ENCODE measurements at places on chromosomes 12 and 14.

- DNase-seq, result no peak
These were observed 54.5 kb downstream of the PPP2R5C start for GRCh38 chr14:101815994-101816393.

DNA sequence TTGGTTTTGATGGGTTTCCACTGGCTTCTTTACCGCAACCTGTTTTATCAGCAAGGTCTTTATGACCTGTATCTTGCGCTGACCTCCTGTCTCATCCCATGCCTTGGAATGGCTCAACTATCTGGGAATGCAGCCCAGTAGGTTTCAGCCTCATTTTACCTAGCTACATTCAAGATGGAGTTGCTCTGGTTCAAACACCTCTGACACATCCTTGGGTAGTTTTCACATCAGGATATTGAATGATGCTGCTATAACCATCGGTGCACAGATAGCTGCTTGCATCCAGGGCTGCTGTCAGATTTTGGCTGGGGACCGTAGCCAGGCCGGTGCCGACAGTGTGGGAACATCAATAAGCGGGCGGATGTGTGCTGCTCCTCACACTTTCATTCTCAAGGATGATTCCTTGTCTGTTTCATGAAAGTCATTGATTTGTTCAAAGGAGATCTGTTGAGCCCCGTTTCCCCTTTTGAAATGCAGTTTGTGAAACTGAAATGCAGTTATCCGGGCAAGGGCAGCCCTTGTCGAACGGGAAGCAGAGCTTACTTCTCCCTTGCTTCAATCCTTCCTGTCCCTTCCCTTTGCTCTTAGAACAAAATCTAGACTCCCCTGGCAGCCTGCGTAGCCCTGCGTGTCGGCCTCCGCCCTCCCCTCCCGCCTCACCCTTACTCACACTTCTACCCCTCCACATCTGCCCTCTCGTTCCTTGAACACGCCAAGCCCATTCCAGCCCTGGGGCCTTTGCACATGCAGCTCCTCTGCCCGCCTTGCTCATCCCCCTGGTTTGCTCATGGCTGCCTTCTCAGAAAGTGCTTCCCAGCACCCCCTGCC is 49.2 kb upstream of the NCOR2 start:
- DNase-seq, result no peak

- DNase-seq, result no peak
These were observed 133.8 kb upstream of the CLEC14A start for GRCh38 chr14:38389681-38390080.

- DNase-seq, result no peak
These were observed 585.7 kb upstream of the TMEM132C start for GRCh38 chr12:127681151-127681754.

- DNase-seq, result no peak
These were observed 38.4 kb downstream of the IFNG start for GRCh38 chr12:68121143-68121542.

DNA sequence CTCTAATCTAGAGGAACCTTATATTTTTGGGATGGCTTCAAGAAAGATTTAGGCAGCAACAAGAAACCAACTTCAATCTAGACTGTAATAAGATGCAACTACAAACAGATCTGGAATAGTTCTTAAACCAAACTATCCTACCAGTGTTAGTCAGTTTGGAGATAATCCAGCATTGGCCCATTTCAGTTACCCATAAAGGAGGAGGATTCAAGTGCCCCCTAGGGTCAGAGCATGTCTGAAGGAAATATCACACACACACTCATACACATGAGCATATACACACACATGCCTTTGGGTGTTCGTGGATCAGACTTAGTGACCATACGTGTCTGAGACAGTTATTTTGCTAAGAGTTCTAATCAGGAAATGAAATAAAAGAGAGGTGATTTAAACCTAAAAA is 261.2 kb downstream of the ADAMTS20 start:
- DNase-seq, result no peak

DNA sequence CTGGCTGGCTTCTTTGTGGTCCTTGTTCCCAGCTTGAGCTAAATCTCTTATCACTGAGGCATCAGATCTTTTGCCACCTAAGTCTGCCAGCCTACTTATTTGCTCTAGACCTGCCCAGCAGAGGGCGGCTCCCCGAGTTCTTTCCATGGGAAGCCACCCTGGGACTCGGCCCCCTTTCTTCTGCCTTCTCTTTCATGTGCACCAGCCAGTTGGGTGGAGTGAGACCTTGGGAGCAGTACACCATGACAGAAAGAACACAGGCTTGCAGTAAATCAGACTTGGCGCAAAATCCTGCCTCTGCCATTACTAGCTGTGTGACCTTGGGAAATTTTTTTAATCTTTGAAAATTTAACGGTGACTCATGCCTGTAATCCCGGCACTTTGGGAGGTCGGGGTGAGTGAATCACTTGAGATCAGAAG is 7.4 kb downstream of the SMAGP start:
- DNase-seq, result no peak

DNA sequence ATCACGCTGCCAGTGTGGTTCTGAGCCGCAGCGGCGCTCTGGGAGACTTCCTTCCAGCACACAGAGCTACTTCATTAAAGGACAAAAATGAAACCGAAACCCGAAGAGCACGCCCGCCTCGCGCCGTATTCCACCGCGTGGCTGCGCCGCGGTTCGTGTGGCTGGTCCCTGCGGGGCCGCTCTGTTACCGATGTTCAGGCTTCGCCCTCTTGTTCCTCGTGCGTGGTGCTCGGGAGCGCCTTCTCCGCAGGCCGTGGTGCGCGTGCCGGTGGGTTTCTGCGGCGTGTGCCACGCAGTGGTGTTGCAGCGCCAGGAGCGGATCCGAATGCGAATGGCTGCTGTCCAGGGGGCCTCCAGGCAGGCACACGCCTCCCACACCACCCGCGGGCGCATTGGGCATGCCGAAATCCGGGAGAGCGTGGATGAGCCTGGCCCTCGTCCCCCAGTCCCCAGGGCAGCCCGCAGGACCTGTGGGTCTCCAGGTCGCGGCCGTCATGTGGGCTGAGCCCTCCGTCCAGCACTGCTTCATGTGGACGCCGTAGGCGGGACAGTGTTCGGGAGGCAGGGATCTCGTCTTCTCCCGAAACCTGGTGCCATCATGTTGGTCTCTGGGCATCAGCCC is 91.2 kb downstream of the ADGRD1 start:
- DNase-seq, result no peak

GRCh38 chr12:108312693-108313189 is 26.4 kb downstream of the CMKLR1 start:
- no peak for DNase-seq

GRCh38 chr12:43551971-43552559 is at the start of gene ADAMTS20:
ADAMTS20 (minus strand) TSS chr12:43552203; CDS start chr12:43551921, 282 bp downstream.
- DNase-seq, result no peak

DNA sequence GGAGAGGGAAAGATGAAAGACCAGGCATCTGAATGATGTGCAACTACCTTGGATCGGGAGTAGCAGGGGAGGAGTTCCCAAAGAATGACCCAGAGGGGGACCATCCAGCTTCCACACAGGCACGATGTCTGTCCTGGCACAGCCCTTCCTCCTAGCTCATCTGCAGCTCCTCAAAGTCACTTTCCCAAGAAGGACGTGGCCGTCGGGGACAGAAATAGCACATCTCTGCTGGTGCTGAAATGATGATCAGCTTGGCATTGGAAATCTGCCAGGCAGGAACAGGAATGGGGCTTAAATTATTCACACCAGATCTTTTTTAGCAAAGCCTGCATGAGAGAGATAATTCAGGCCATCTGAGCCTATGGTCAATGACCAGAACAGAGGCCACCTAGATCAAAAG is 41.7 kb downstream of the TSPAN11 start:
- DNase-seq, result no peak

GRCh38 chr12:89948271-89949175 is 239.9 kb upstream of the ATP2B1 start:
- no peak for DNase-seq

- DNase-seq, result no peak
These were observed 38.7 kb downstream of the DEGS2 start for GRCh38 chr14:100120522-100121269.

DNA sequence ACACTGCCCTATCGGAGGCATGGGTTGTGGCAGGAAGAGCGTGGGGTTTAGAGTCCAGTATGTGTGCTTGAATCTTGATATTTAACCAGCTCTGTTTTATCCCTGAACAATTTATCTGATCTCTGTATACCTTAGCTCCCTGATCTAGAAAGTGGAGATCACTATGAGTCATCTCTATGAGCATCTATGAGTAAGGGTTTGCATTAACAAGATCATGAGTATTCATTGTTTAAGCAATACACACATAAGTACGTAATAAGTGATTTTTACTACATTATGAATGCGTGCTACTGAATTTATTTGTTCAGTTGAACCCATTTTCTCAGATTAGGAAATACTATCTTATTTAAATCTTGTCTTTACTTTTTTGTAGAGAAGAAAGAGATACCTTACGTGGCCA is 49.4 kb downstream of the GPATCH2L start:
- no peak for DNase-seq

- DNase-seq, result no peak
These were observed 125.9 kb downstream of the CALM1 start for GRCh38 chr14:90522571-90523191.

DNA sequence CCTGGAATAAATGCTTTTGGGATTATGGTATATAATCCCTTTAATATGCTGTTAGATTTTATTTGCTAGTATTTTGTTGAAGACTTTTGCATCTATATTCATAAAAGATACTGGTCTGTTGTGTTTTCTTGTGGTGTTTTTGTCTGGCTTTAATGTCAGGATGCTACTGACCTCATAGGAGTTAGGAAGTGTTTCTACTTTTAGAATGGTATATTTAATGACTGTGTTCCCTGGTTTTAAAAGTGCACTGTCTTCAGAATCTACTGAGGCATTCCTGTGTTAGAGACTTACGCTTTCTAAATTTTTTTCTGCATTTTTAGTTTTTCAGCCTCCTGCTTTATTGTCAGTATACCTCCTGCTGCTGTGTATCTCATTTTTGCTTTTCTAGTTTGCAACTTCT is 51.6 kb downstream of the ARHGAP5 start:
- DNase-seq, result no peak

DNA sequence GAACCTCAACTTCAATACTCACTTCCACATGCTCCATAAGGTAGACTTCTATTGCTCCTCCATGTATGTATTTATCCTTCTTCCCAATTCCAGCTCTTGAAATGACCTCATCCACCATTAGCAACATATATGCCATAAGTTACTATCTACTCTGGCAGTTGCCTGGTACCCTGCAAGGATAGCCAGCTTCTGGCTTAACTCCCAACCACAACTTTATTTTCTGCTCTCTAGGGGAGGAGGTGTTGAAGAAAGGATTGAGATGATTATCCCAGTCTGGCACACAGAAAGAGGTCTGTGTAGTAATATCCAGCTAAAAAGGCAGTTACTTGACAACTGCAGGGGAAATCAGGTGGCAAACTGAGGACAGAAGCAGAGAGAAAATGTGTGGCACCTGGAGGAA is 71.5 kb upstream of the MDM1 start:
- no peak for DNase-seq

DNA sequence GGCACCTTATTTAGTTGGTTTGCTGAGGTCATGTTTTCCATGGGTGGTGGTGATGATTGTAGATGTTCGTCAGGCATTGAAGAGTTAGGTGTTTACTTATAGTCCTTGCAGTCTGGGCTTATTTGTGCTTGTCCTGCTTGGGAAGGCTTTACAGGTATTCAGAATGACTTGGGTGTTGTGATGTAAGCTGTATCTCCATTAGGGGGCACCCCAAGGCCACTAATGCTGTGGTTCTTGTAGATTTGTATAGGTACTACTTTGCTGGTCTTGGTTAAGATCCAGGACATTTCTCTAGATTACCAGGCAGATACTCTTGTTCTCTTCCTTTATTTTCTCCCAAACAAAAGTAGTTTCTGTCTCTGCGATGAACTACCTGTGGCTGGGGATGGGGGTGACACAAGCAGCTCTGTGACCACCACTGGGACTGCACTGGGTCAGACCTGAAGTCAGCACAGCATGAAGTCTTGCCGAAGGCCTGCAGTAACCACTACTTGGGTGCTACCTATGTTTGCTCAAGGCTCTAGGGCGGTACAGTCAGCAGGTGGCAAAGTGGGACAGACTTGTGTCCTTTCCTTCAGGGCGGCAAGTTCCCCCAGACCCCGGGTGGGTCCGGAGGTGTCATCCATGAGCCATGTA is 35.8 kb upstream of the FBXO33 start:
- no peak for DNase-seq

DNA sequence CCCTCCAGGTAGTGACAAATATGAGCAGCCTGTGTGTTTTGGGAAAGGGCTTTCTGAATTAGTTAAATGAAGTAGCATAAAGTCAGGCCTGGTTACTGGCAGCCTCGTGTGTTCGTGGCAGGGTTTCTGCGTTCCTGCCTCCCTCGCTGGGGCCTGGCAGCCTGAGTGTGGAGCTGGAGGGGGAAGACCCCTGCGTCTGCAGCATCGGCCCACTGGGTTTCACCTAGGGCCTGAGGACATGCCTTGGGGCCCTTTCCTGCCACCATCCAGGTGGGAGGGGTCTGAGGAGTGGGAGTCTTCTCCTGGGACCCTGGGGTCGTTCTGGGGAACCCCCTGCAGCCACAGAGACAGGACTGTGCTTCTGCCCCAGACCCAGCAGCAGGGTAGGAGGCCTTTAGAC is 20.4 kb upstream of the AMN start:
- no peak for DNase-seq

GRCh38 chr14:37090026-37090425 is 82.4 kb downstream of the SLC25A21 start:
- no peak for DNase-seq

- no peak for DNase-seq
These were observed 17.3 kb upstream of the CCND2 start for GRCh38 chr12:4256043-4256826.

DNA sequence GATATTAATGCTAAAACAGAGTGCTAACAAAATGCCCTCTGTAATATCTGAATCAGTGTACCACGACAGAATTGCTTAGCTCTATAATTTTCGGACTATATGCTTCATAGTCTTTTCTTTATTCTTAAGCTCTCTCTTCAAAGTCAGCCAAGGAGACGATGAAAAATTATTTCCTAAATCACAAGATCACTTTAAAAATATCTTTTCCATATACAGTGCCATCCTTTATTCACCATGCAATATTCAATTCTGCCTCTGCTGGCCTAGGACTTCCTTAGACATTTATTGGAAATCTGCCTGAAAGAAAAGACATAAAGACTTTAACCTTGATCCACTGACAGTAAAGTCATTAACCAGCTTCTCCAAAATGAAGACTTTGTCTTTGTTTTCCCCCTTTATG is 238.9 kb upstream of the BTG1 start:
- DNase-seq, result no peak

- DNase-seq, result no peak
These were observed 70.2 kb downstream of the IRF2BPL start for GRCh38 chr14:76958020-76958979.

- DNase-seq, result no peak
These were observed 89.0 kb upstream of the BCL11B start for GRCh38 chr14:99360774-99361595.

DNA sequence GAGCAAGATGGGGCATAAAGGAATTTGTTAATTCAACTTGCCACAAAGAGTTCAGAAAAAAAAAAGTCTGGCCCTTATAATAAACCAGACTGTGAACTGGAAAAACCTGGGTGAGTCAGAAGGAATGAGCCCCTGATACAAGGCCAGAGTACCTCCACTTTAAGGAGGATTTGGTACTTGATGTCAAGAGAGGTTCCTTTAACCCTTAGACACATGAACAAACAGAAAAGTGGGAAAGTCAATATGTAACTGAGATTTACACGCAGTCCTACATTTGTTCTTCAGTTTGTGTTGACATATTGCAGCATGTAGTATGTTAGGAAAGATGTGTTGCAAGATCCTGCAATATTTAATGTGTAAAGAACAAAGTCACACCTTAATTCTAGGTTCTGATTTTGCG is 14.2 kb upstream of the SLC38A4 start:
- DNase-seq, result no peak

All from stimulated activated CD4-positive, alpha-beta T cell treated with anti-CD3 and anti-CD28 coated beads, Interleukin-1b, Interleukin-23, amount 100 ng/mL, for 1 hour (primary cell).